Placental pericyte (primary cell): ENCODE measurements at places on chromosomes 2 and 18. TPM values are rescaled to one million over a fixed set of nuclear protein-coding genes. Genes with fewer than 3 reads are reported as not detected.

Gene RAB27B
- total RNA-seq, result 20.5 and 24.5 TPM in 2 replicates

Gene POMC
- total RNA-seq, result 0.22 TPM in 1 of 2 replicates, not detected in the other

Gene UBR3
- total RNA-seq, result 14.7 and 44.4 TPM in 2 replicates

Gene IL1RN
- total RNA-seq, result 0.14 TPM in 1 of 2 replicates, not detected in the other

Gene IL36RN
- under 0.01 TPM in 1 of 2 replicates, not detected in the other for total RNA-seq

Gene TUBB8B
- total RNA-seq, result not detected in 2 replicates

Gene RUFY4
- total RNA-seq, result not detected in 2 replicates

Gene COQ10B
- total RNA-seq, result 41.6 and 68.9 TPM in 2 replicates

Gene DHRS9
- total RNA-seq, result not detected in 2 replicates

Gene LRRTM1
- total RNA-seq, result not detected in 2 replicates

Gene DSG1
- not detected in 2 replicates for total RNA-seq

Gene RTKN
- total RNA-seq, result 9.4 and 17.5 TPM in 2 replicates

Gene CHST10
- total RNA-seq, result 10.6 and 13.3 TPM in 2 replicates

Gene BOK
- 37.4 and 37.9 TPM in 2 replicates for total RNA-seq

Gene ACAA2
- total RNA-seq, result 37.1 and 54.9 TPM in 2 replicates

Gene ACMSD
- total RNA-seq, result not detected in 2 replicates
